Activated naive CD4-positive, alpha-beta T cell (primary cell): ENCODE measurements at places on chromosomes 1 and 21.

GRCh38 chr1:42420911-42421585 is 34.8 kb downstream of the ZMYND12 start:
- DNase-seq, result no peak

- DNase-seq, result no peak
These were observed 653 bp downstream of the FNDC10 start for GRCh38 chr1:1599030-1599934.

DNA sequence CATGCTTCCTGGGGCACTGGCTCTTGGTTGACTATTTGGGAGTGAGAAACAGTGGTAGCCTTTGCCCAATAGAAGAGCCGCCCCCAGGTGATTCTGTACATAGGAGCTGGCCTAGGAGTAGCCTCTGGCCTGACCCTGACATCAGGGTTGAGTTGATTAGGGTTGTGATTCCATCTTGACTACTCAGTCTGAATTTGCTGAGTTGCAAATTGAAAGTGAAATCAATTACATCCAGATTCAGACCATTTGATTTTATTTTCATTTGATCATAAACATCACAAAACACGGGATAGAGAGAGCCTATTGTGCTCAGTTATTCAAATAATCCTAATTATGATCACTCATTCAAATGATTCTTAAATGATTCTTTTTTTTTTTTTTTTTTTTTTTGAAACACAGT is 253.2 kb downstream of the KIF26B start:
- no peak for DNase-seq

- no peak for DNase-seq
These were observed 404.0 kb upstream of the KAZN start for GRCh38 chr1:14194511-14194910.

GRCh38 chr1:77276941-77277340 is 4.9 kb upstream of the AK5 start:
- no peak for DNase-seq
